ENCODE measurements at places on chromosomes 13 and 19.

DNA sequence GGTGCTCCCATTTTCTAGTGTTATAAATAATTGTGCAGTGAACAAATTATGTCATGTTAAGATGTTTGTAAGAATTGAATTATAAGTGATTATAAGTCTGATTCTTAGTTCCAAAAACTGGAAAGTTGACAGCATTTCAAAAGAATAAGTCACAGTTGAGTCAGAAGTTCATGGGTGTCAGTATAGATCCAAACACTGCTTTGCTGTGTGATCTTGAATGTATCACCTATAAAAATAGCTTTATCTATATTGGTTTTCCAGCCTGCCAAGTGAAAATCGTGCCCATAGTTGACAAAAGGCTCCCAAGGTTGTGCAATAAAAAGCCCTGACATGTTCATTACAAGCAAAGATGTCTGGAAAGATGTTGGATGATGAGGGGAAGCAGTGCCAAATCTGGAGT, 336.0 kb downstream of the MTUS2 start:
- no peak for DNase-seq

GRCh38 chr19:16449330-16449961, 22.3 kb downstream of the EPS15L1 start:
- no peak for DNase-seq

DNA sequence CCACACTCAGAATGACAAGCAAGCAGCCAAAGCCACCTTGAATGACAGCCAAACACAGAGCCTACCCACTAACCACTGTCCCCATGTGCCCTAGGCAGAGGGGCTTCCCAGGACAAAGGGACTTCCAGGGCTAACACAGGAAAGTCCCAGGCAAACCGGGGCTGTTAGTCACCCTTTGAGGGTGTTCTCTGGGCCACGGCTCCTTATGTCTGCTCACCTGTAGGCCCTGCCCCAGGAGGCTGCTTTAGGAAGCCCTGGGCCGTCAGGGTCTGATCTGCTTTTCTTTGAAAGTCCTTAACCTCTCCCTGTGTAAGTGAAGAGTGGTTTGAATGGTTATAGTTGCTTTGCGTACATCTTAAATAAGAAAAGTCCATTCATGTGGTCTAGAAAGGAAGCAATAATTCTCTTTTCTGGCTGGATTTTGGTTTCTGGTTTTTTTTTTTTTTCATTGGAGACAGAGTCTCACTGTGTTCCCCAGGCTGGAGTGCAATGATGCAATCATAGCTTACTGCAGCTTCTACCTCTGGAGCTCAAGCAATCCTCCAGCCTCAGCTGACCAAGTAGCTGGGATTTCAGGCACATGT, 161.4 kb downstream of the EFNB2 start:
- DNase-seq = no peak

- DNase-seq = no peak
Observed at GRCh38 chr13:43196086-43196621, 172.8 kb downstream of the DNAJC15 start.

DNA sequence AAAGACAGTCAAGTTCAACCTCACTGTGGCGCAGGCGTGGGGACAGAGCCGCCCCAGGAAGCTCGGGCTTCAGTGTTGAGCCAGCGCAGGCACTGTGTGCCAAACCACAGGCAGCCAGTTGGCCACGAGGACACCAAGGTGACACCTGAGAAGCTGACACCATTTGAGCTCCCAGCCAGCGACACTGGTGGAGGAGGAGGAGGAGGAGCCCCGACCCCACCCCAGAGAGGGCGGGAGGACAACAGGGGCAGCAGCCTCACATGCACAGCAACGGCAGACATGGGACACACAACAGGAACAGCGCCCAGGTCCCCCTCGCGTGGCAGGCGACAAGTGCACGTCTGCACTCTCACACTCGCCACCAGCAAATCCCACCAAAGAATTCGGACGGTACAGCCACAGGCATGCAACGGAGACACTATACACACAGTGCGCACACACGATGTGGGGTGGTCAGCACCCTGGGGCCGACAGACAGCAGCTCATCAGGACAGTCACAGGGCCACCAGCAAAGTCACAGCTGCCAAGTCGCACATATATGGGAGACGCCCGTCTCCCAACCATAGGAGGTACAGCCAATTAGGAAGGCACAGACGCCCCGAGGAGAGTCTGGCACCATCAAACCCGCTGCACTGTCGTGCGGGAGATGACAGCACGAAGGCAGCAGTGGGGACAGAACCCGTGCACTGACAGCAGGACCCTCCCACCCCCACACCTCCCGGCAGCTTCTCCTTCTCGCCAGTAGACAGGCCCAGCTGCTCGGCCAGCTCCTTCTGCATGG, 3.4 kb downstream of the EIF3G start:
- no peak for DNase-seq

GRCh38 chr19:8697671-8698432, 743 bp downstream of the ACTL9 start:
- DNase-seq = no peak

DNA sequence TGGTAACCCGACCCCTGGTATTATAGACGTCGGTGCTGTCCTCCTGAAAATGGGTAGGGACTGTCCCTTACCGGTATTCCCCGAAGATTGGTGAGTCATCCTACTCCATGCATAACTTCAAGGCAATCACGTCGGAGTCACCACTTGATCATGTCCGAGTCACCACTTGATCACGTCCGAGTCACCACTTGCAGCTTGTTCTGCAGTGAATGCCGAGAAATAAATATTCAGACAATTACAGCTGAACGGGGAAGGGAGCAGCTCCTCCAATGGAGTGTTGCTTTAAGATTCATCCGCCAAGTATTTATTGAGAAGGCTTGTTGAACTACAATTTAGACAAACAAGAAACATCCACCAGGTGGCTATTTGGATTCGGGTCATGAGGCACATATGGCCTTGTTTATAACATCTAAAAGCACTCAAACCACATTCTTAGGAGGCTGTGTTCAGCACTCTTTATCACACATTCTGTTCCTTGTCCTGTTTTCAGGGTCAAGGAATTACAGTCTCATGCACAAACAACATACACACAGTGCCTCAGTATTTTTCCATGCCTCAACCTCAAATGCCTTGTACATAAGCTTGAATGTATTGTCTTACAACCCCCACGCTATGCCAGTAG, 43.1 kb downstream of the ZNF726 start:
- no peak for DNase-seq

GRCh38 chr19:45408830-45409556, 2.5 kb downstream of the POLR1G start:
- no peak for DNase-seq
